Nucleus accumbens (tissue), 56 donors: ENCODE measurements at places on chromosomes 7 and 10.

GRCh38 chr7:68720697-68721096 is 877.6 kb upstream of the AUTS2 start:
- DNase-seq: no peak

DNA sequence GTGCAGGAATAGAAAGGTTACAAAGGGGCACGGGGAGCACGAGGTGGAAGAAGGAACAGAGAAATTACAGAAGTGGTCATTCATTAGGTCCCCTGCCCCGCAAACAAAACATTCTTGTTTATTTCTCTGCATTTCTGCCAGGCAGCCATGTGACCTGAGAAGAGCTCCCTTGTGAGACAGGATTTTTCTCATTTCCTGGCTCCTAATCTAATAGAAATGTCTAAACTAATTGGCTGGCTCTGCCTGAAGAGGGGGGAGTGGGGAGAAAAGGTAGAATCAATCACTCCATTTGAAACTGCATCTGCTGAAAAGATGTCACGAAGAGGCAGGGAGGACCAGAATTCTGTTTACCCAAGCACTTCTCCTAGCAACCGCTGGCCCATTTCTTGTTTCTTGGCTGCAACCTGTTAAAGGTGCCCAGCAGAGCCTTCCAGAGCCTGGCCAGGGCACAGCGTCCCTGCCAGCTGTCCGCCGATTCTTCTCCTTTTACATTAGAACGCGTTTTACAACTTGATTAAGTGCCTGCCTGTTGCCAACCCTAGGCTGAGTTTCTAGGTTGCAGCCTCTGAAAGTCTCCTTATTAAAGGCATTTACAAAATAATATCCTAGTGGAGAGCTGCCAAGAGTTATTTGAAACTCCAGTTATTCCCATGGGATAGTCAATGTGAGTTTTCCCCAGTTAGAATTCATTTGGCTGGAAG is 1227.6 kb downstream of the TYW1 start:
- peak; percentile 68 for DNase-seq

- DNase-seq: no peak
These were observed 107.0 kb upstream of the PALS2 start for GRCh38 chr7:24466168-24466768.

- no peak for DNase-seq
These were observed 54.6 kb upstream of the PITRM1 start for GRCh38 chr10:3226960-3227744.

GRCh38 chr7:138935465-138936011 is 45.7 kb downstream of the KIAA1549 start:
- DNase-seq: no peak

DNA sequence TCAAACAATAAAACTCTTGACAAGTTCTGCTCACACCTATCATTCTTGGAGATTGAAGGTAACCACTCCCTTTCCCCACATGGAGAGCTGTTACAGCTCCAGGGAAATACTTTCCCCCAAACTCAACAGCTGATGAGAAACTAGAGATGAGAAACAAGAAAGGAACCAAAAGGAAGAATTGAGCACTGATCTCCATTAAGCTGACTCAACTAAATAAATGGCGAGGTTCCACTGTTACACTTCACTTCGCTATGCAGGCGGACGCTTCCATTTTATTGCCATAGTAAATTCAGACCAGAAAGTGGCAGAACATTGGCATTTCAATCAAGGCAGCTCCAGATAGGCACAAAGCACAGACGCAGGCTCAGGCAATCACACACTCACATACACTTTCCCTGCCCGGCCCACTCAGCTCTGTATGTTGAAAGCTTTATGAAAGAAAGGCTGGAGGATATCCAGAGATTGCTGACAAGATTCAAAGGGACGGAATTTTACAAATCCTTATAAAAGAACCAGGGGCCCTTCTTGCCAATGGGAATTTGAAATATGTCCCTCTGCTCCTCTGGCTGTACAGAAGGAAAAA is 11.5 kb upstream of the YAE1 start:
- DNase-seq: no peak

DNA sequence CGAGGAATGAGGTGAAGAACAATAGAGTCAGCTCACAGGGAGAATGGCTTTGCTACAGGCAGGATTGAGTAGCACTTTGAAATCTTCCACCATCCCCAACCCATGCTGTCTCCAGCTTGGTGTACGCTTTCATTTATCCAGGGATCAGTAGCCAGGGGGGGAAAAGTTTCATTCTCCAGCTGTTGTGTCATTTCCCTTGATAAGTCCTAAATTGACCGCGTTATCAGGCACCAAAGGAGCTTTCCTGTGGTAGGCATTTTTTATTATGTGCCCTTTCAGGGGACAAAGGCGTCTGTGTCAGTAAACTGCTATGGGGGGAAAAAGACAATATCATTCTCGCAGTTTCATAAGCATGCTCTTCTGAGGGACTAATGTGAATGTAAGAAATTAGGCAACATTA is 106.6 kb upstream of the YAE1 start:
- no peak for DNase-seq

GRCh38 chr7:47685712-47686376 is 103.9 kb upstream of the TNS3 start:
- DNase-seq: no peak

DNA sequence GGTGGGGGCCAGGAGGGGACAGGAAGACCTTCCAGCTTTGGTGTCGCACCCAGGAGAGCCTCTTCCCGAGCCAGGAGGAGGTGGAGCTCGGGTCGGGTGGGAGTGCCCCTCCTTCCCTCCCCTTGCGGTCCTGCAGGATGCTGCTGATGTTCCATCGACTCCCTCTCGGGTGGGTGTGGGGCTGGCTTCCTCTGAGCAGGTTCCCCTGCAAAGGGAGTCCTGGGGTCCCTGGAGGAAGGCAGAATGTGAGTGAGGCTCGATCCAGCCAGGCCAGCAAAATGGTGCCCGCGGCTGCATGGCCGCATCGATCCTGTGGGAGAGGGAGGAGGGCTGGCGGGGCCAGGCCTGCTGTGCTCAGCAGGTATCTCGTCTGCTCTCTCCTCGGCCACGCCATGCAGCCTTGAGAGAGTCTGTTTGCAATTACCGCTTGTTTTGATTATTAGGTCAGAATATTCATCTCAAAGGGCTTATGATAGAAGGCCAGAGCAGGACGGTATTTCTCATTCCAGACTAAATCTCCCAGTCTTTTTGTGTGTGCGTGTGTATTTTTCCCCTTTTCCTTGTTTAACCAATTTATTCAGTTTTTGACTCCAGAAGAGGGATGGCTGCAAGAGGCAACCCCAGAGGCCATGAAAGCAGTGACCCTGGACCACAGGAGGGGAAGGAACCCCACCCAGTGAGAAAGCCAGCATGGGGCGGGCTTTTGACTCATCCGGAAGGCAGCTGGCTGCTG is 137.3 kb upstream of the ZMIZ1 start:
- DNase-seq: no peak

DNA sequence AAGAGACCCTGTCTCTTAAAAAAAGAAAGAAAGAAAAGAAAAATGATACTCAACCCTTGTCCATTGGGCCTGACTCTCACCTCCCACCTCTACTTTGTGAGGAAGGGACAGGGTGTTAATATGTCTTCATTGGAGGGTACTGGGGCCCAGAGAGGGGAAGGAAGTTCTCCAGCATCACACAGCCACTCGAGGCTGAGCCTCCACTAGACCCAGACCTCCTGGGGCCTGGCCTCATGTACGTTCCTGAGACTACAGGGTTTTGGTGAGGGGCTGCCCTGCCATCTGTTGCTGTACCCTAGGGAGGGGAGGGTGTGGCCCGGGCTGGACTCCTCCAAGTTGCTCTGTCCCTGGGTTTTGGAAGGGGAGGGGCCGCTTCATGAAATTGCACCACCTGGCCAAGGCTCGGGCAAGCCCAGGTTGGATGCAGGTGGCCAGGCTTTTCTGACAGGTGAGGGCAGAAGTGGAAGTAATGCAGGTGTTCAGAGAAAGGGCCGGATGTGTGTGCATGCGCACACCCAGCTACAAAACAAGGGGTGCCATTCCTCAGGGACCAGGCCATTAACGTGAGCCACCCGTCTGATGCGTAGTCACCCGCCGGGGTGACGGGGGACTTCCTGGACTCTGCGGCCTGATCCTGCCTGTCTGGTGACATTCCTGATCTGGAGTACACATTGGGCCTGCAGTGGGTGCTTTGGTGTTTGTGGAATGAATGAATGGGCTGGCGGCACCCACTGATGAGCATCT is 21.7 kb downstream of the GTF2IRD1 start:
- no peak for DNase-seq

DNA sequence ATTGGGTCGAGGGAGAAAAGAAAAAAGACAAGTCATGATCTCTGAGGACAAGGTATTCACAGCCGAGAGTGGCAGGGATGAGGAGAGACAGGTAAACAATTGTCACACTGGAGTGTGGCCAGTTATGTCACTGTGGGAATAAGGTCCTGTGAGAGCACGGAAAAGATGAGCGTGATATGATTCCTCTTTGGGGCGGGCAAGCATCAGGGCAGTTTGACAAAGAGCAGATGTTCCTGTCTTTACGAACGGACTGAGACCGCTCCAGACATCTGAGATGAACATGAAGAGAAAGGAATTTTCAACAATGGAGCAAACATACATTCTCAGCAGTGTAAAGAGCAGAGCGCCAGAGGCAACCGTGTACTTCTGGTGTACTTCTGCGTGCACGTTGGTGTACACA is 278.1 kb downstream of the DPP6 start:
- no peak for DNase-seq
